NCI-H1417 (cell line): ENCODE measurements at places on chromosomes 12 and 14.

DNA sequence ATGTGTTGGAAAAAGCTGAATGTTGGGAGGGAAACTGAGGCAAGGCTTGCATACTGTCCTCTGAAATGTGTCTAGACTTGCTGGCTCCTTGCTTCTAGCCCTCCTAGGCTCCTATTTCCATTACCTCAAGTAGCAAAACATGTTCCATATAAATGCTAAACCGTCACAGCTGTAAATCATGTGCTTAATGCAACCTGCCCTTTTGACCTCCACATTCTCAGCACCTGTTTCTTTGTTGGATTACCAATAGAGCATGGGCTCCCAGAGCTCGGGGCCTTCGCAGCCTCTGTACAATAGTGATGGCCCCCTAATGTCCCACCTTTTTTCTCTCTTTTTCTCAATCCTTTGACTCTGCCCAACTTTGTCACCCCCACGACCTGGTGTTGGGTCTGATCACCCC, 23.3 kb downstream of the RERGL start:
- no peak for DNase-seq

DNA sequence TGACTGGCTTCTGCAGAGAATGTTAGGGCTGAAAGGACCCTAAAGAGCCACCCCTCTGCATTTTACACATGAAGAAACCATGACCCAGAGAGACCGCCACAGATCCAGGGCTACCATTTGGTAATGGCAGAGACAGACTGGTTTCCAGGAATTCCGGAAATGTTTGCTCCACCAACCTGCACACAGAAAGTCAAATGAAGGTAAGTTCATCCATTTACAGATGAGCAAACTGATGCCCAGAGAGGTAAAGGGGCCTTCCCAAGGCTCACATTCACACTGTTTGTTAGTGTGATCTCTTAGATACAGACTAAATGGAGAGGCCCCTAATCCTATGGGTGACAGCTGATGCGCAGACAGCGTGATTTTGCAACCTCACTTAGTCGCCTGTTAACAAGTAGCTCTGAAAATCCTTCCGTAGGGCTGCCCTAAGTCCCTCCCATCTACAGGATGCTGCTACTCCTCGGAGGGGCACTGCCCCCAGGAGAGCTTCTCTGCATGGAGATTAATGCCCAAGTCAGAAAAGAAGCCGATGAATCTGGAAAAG, 33.8 kb downstream of the ZFP36L1 start:
- DNase-seq: no peak

GRCh38 chr12:19382563-19382962, 56.7 kb upstream of the AEBP2 start:
- DNase-seq: no peak

DNA sequence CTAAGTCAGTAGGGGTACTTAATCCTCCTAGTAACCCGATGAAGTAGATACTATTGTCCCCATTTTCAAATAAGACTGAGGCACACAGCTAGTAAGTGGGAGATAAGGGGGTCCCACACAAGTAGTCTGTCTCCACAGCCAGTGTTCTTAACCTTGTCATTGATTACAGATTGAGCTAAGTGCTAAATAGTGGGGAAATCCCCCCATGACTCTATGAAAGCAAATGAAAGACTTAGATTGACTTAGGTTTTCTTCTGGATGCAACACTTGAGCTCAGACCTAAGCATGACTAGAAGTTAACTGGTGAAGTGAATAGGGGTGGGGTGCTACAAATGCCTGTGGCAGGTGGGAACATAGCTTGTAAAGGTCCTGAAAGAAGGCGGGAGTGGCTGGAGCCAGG, 73.8 kb downstream of the SYNE2 start:
- no peak for DNase-seq

DNA sequence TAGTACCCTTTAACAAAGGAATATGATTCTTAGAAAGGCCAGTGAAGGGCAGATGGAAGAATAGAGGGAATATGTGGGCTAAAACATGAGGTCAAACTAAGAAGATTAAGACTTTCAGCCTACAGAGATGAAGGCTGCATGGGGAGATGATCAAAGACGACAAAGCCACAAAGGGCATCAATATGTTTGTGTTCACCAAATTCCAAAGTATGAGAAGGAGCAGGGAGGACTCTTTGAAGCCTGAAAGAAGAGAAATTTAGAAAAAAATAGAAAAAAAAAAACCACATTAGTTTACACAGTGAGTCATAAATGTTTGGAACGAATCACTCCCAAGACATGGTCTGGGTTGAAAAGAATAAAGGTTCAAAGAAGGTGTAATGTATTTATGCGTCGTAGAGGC, 131.8 kb downstream of the NEDD1 start:
- DNase-seq: no peak

DNA sequence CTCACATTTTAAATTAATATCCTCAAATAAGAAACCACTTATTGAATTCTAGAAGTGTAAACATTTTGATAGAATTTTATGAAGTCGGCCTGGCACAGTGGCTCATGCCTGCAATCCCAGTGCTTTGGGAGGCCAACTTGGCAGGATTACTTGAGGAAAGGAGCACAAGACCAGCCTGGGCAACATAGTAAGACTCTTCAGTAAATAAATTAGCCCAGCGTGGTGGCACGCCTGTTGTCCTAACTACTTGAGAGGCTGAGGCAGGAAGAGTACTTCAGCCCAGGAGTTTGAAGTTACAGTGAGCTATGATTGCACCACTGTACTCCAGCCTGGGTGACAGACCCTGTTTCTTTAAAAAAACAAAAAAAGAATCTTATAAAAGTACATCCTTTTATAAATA, 8.9 kb upstream of the ZNF410 start:
- no peak for DNase-seq

- no peak for DNase-seq
Observed at GRCh38 chr12:132516095-132517012, 26.4 kb downstream of the FBRSL1 start.

GRCh38 chr14:104973135-104973384, 5.1 kb downstream of the AHNAK2 start:
- DNase-seq: peak; percentile 36

DNA sequence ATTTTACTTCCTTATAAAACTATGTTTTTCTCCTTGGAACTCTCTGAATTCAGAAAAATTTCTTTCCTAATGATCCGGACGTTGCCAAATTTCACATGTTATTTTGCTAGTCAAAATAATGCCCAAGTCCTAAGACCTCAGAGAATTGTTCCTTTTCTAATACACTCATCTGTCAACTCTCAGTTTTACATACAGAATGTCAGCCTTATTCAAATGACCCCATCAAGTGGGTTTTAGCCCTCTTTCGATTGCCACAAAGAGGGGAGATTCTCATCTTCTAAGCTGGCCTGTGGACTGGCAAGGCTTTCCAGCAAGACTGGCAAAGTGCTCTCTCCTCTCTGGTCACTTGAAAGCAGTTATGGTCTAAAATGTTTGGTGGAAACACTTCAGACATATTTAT, 99.3 kb upstream of the GPHB5 start:
- no peak for DNase-seq

- no peak for DNase-seq
Observed at GRCh38 chr12:48512855-48513254, 12.6 kb upstream of the OR8S1 start.

GRCh38 chr12:44863867-44864266, 12.2 kb downstream of the NELL2 start:
- DNase-seq: no peak

- DNase-seq: no peak
Observed at GRCh38 chr14:72615451-72616121, 278.3 kb downstream of the DPF3 start.

- DNase-seq: no peak
Observed at GRCh38 chr12:42916143-42916542, 326.6 kb upstream of the PRICKLE1 start.

DNA sequence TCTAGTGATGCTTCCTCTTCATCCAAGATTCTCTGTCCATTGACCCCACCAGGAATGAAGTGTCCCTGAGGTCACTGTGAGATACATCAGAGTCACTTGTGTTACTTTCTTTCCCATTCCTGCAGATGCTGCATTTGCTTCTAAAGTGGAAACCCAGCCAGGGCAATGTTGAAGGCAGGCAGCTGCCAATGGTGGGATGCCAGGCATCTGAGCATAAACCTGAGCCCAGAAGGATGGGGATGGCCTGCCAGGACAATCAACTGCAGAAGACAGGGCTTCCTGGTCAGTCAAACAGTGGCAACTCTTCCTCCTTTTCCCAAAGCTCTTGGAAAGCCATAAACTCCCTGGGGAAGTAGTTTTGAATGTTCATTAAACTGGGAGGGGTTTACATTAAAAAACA, 178.0 kb upstream of the TMEM132C start:
- no peak for DNase-seq

GRCh38 chr12:132190012-132190755, 45.9 kb downstream of the NOC4L start:
- peak; percentile 74 for DNase-seq

DNA sequence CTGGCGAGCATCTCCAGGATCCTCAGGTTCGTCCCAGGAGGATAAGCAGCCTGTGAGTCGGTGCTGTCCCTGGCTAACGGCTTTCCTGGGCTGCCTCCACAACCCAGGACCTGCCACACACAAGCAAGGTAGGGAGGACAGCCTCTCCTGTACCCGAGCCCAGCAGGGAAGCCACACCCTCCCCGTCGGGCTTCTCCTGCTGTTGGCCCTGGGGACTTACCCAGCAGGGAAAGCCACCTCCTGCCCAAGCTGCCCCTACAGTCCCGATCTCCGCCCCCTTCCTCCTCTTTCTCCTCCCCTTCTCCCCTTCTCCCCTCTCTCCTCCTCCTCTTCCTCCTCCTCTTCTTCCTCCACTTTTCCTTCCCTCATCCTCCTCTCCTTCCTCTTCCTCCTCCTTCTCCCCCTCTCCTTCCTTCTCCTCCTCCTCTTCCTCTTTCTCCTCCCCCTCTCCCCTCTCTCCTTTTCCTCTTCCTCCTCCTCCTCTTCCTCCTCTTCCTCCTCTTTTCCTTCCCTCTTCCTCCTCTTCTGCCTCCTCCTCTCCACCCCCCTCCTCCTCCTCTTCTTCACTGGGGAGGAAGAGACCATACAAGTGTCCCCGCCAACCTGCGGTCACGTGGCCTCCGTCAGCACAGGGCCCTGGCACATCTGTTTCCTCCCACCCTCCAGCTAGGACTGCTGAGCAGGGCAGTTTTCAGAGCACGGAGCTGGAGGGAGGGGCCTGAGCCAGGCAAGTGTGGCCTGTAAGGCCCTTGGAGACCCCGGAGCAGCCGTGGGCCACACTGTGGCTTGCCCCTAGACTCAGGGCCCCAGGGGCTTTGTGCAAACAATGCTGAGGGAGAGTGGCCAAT, 17.3 kb upstream of the RFLNA start:
- no peak for DNase-seq

DNA sequence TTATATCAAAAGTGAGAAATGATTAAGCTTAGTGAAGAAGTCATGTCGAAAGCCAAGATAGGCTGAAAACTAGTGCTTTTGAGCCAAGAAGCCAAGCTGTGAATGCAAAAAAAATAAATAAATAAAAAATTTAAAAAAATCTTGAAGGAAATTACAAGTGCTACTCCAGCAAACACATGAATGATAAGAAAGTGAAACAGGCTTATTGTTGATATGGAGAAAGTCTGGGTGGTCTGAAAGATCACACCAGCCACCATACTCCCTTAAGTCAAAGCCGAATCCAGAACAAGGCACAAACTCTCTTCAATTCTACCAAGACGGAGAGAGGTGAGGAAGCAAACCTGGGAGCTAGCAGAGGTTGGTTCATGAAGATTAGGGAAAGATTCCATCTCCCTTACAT, 49.7 kb downstream of the MED13L start:
- DNase-seq: no peak

DNA sequence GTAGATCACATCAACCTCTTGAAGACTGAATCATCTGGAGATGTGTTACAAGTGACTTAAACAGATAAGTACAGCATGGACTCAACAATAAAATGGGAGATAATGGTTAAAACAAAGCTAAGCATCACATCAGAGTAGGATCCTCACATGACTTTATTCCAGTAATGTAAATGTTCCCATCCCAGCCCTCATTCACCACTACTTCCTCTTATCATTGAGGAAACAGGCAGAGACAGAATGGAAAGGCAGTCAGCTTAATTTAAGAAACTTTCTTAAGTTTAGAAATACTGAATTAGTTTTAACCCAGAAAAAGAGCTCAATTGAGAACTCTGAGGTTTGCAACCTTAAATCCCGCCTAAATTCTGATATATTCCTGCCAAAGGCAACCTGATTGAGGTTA, 1.2 kb upstream of the ALG10 start:
- no peak for DNase-seq

DNA sequence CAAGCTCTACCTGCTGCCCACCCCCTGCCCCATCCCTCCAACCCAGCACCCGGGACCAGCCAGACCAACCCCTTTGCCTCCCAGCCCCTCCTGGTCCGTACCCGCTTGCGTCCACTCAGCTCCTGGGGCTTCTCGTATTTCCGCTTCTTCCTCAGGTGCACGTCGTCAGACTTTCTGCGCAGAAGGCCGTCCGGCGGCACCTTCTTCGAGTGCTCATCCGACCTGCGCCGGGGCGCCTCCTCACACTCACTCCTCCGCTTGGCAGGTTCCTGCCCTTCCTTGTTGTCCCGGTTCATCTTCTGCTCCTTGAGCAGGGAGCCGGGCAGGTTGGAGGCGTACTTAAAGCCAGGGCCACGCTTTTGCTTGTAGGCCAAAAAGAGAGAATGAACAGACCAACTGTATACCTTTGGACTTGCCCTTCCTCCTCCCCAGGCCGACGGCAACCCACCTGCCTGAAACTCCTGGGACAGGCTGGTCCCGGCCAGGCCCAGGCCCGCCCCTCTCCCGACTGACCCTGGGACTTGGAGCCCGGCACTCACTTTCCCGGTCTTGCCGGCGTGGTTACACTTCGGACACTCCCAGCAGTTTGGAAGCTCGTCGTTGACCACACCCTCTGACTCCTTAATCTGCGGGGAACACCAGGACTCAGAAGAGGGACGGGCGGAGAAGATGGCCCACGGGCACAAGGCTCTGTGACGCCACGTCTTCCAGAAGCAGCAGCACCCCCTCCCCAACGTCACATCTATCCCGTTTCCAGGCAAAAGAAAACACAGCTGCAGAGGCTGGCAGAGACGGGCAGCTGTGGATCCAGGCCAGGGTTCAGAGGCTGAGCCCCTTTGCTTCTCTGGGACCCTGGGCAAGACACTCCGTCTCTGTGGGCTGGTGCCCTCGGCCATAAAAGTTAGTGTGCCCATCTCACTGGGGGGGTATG, 44.3 kb downstream of the RNF34 start:
- no peak for DNase-seq

DNA sequence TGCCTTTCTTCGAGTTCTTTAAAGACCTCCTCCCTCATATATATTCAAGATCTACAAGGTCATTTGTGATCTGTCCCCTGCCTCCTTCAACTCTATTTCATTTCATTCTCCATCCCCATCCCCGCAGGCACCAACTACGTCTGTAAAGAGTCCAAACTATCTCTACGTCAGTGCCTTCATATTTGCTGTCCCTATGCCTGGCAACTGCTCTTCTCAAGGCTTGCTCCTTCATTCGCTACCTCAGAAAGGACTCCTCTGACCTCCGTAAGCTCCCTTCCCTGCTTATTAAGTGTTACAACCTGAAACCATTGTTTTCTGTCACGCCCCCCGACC, 650 bp downstream of the LLPH start:
- no peak for DNase-seq

- DNase-seq: no peak
Observed at GRCh38 chr14:64767215-64767964, 63.2 kb downstream of the PLEKHG3 start.

- peak; percentile 26 for DNase-seq
Observed at GRCh38 chr12:1592444-1593173, 1.8 kb downstream of the FBXL14 start.
